ENCODE measurements at places on chromosomes 16 and 17.

DNA sequence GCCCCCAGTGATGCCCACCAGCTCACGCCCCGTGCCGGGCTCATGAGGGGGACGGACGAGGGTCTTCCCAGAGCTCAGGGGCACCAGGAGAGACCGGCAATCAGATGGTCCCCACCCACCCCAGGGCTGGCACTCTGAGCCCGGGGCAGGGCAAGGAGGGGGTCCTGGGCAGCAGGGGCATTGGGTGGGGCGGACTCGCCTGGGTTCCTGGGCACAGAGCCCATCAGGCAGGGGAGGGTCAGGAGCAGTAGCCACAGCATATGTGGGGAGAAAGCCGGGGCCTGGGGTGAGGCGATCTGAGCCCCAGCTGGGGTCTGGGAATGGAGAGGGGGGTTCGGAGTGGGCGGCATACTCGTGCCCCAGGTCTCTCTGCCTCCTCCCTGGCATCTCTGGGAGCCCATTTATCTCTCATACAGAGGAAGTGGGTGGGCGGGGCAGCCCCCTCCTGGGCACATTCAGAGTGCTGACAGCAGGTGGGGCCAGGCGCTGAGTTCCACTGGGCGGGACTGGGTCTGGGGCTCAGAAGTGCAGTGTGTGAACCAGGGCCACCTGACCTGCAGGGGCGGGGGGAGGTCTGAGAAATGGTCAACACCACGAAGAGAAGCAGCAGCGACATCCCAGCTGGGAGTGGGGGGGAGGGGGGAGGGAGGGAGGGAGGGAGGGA is 20.5 kb upstream of the UBE2I start:
- DNase-seq: no peak

GRCh38 chr16:77584205-77584859 is 138.0 kb upstream of the NUDT7 start:
- peak; percentile 71 for DNase-seq

GRCh38 chr16:50802000-50802399 is 60.1 kb downstream of the CYLD start:
- no peak for DNase-seq

DNA sequence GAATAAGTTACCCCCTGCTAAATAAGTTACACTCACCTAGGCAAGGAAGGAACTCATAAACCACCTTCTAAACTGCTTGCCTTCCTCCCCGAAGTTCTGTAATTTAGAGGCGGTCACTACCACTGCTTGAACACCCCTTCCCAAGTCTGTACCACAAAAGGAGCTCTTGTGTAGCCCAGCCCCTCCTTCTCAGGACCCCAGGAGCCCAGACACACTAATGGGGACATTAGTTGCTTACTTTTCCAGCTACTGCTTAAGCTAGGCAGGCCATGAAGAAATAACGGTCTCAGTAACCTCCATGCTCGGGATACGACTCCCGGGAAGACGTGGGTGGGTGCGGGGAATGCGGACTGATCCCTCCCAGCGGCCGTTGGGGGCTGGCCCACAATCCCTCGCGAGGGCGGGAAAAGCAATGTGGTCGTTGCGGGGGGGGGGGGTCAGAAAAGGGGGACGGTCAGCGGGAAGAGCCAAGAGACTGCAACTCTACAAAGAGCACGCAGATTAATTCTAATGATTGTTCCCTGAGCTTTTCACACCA is at the start of gene TEX14:
TSS of gene TEX14 (minus strand) at position 345 of the 538 bp plus-strand sequence. CDS start 40,044 bp downstream, outside the sequence.
- DNase-seq: no peak

DNA sequence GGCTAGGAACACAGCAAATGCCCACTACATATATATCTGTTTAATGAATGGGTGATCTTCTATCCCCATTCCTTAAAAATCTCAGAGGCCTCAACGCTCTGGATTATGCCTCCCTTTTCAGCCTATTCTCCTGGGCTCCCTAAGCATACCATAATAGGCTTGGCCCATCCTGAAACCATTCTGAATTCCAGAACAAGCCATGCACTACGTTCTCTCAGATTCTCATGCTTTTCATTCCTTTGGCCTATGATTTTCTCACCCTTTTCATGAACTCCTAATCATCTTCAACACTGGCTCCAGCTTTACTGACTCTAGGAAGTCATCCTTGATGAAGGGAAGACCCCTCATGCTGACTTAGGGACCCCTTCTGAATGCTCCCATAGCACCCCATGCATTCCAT is 71.1 kb downstream of the RPGRIP1L start:
- no peak for DNase-seq

DNA sequence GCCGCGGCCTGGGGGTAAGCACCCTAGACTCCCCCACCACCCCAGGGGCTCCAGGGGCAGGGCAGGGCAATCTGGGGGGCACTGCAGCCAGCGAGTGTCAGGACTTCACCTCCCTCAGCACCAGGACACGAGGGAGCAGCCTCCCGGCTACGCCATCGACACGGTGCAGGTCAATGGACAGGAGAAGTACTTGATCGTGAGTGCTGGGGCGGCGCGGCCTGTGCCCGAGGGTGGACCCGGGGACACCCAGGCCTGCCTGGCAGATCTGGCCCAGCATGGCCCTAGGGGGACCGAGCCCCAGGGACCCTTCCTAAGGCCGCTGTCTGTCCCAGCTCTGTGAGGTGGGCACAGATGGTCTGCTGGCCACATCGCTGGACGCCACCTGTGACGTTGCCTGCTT is 3.1 kb upstream of the RHBDL1 start:
- DNase-seq: no peak

DNA sequence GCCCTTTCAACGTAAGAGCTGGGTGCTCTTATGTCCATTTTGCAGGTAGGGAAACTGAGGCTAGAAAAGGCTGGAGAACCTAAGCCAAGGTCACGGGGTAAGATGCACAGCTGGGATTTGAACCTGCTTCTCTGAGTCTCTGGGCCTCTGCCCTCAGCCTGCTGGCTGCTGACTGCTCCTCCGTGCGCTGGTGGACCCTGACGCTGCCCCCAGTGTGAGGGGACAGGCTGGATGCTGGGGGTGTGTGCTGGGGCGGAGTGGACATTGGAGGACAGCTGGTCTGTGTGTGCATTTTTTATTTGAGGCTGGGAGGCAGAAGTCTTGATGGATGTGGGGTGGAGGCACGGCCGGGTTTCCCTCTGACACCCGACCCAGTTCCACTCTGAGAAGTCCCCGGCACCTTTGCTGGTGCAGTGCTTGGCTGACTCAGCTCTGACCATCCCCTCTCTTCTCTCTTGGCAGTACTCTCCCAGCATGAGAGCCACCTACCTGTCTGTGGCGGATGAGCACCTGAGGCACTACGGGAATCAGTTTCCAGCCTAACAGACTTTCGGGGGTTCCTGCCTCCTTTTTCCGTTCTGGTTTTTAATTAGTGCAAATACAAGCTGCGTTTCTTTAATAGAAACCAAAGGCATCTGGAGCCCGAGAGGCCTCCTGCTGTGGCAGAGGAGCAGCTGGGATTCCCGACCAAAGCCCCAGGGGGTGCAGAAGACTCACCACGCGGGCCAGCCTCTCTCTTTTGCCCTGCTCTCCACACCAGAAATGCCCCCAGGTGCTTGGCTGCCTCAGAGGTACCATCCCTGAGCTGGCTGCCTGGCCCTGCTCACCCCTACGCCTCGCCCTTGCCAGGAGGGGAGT is 14.1 kb upstream of the DNAI2 start:
- DNase-seq: no peak

DNA sequence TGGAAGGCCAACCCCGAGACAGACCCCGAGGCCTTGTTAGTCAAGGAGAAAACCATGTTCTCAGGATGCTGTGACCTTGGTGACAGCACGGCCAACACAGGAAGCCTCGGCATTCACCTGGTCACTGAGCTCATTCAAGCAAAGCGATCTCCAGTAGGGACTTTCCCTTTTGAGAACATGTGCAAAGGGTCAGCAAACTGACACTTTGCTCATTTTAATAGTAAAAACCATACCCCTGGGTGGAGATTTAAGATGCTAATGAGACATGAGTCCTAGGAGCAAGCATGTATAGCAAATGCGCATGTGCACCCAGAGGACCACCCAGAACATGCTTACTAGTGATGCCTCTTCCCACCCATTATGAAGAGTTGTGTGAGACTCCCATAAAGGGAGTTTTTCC is 5.7 kb upstream of the SULT1A2 start:
- DNase-seq: no peak

- DNase-seq: no peak
Observed at GRCh38 chr17:17456251-17456650, 20.5 kb upstream of the MED9 start.

- peak; percentile 82 for DNase-seq
Observed at GRCh38 chr17:40068917-40069750, 6.4 kb downstream of the THRA start.

DNA sequence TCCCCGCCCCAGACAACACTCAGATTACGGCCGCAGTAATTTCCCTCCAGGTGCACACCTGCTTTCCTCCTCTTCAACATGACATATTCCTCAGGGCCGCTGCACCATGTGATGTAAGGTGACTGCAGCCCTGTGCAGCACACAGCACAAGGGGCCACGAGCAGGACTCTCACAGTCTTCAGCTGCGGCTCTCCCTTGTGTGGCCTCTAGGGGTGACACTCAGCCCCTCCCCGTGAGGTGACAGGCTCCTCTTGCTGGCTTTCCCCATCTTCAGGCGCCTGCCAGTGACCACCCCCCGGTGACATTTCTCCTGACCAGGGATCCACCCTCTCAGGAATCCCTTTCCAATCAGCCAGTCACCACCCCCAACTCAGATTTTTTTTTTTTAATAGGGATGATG is 31.3 kb upstream of the ABCC3 start:
- DNase-seq: no peak

DNA sequence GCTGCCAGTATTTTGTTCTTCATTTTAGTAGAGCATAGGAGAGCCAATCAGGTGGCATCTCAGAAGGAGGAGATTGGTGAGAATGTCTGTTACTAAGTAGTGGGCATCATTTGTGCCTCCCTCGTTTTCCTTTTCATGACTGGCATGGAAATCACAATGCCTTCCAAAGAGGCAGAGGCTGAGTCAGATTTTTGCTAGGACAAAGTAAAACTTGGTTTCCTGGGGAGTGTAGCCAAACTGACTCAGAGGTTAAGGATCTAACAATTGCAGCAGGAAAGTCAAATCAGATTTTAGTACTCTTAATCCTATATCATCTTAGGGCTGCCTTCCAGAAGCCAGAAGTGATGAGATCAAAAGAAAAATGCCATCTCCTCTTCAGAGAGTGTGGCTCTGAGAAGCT is 138.7 kb downstream of the ANKFN1 start:
- peak; percentile 81 for DNase-seq

Data from AG08395 (cell line).